Head of caudate nucleus (tissue), 42 donors: ENCODE measurements at places on chromosomes 13 and 19.
A peak's percentile ranks its signal among the peaks of the same experiment; 100 is the strongest.

GRCh38 chr13:31175847-31176532, 14.3 kb upstream of the HSPH1 start:
- no peak for DNase-seq

DNA sequence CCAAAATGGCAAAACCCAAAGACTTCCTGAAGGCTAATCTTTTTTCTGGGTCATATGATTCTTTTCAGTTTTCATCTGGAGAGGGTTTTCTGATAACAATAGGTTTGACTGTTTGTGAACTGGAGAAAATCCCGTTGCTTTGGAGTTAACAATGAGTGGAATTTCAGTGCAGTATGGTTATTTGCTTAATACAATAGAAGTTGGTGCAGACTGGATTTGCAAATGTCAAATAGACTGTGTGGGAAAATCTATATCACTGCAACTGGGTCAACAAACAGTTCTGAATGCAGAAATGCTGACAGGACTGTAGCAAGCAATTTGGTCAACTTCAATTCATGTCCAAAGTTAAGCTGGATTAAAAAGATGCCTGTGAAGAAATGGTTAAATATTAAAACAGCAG, 267.5 kb upstream of the ARGLU1 start:
- no peak for DNase-seq

- DNase-seq: no peak
These were observed 16.2 kb downstream of the CERS1 start for GRCh38 chr19:18879579-18880373.

GRCh38 chr13:31046711-31047279, 114.3 kb downstream of the TEX26 start:
- peak; percentile 33 for DNase-seq

- DNase-seq: no peak
These were observed 6.3 kb downstream of the PLEKHF1 start for GRCh38 chr19:29671393-29672160.

GRCh38 chr19:49142866-49143335, 12.3 kb downstream of the HRC start:
- peak; percentile 91 for DNase-seq

DNA sequence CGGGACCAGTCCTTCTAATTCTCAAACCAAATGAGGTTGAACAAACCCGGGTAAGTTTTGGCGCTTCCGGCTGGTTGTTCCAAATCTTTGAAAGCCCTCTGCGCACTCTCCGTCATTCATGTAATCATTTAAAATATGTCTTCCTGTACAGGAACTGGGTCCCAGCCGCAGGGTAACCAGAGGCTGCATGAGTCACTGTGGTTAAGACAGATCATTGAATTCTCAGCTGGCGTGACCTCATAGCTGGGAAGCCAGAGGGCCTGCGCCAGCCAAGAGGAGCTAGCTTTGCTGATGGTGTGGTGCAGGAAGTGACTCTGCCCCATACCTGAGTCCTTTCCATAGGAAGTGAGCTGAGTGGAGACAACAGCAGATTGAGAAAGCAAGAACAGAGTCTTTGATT, 135.2 kb downstream of the TSHZ3 start:
- no peak for DNase-seq

- peak; percentile 43 for DNase-seq
These were observed 54.4 kb upstream of the ZNF835 start for GRCh38 chr19:56725829-56726424.

- DNase-seq: no peak
These were observed 24.4 kb downstream of the MYO1F start for GRCh38 chr19:8552810-8553209.

DNA sequence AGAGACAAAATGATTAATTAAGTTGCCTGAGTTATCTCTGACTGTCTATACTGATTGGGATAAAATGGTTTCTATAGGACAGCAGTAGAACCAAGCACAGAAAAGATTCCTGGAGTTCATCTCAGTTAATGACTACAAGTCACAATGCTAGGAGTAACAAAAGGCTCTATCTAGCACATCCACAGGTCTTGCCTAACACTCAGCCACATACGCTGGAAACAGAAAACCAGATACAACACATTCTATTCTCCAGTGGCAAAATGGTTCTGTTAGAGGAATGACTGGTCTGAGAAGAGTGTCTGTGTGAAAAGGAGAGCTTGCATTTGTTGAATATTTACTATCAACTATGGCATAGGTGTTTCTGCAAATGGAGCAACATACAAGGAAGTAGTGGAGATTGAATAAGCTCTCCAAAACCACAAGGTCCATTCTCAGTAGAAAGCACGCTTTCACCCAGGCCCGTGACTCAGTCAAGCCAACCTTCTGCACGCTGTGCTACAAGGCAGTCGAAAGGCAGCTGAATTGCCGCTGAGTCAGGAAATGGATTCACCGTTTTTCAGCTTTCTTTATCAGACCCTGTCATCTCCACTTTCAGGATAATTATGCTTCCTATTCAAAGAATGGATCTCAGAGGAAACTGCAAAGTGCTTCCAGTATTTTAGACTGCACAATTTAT, 761.5 kb downstream of the EFNB2 start:
- DNase-seq: no peak

DNA sequence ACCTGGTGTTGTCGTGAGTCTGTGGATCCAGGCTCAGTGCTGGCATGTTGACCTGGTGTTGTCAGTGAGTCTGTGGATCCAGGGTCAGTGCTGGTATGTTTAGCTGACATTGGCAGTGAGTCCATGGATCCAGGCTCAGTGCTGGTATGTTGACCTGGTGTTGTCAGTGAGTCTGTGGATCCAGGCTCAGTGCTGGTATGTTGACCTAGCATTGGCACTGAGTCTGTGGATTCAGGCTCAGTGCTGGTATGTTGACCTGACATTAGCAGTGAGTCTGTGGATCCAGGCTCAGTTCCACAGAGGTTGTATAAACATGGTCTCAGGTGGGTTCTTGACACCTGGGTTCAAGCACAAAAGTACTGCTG, 16.8 kb upstream of the PDCD2L start:
- no peak for DNase-seq

- DNase-seq: no peak
These were observed 68.6 kb downstream of the UFM1 start for GRCh38 chr13:38418286-38418685.

DNA sequence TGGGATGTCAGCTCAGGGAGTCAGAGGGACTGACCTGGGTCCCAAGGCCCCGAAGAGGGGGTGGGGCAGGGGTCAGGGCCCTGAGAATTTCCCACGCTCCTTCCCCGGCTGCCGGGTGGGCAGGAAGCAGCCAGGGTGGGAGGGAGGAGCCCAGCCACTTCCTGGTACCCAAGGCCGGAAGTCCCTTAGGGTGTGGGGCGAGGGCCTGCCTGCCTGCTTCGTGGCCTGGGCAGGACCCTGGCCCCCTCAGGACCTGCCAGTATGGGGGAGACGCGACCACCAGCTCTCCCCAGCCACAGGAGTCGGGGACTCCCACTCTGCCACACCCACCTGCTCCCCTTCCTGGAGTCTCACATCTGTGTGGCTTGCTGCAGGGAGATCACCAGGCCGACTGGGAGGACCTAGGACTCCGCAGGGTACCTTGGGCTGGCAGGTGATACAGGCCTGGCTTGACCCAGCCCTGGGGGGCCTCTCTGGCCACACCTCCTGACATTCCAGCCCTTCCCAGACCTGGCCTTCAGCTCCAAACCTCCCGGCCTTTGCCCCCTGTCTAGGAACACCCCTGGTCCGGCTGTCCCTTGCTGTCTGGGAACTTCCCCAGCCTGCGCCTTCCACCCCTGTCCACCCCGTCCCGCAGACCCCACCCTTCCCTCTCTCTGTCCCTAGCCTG, 9.8 kb upstream of the CIRBP start:
- DNase-seq: peak; percentile 50

DNA sequence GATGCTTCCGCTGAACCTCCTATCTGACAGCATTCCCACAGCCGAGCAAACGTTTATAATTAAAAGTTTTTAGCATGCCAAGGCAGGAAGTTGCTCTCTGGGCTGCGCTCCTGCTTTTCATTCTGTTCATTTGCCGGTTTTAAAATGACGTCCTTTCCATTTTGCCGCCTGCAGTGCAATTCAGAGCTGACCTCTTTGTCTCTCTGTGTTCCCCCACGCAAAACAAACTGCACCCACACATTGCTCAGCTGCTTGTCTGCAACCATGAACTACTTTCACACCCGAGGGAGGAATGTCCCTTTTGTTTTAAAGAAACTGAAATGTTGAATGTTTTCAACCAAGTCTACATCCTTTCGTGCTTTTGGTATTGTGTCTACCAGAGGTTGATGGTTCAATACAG, 416.5 kb downstream of the EFNB2 start:
- no peak for DNase-seq

GRCh38 chr19:2270157-2270422, 11.9 kb downstream of the PEAK3 start:
- DNase-seq: no peak

DNA sequence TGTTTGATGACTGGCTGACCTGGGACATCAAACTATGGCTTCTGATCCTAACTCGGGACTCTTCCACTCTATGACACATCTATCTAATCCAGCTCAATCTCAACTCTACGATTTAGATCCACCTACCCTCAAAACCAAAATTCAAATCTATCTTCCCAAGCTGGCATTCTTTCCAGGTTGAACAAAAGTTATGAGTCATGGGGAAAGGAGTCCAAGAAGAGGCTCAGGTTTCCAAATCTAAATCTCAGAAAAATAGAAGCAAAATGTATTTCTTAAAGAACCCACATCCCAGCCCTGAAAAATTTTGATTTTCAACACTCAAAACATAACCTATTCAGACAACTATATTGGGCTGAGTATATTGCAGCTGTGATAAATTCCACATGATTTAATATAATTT, 143.9 kb upstream of the IPO5 start:
- no peak for DNase-seq

GRCh38 chr19:57935731-57936130, 529 bp upstream of the ZNF418 start:
- DNase-seq: peak; percentile 14

DNA sequence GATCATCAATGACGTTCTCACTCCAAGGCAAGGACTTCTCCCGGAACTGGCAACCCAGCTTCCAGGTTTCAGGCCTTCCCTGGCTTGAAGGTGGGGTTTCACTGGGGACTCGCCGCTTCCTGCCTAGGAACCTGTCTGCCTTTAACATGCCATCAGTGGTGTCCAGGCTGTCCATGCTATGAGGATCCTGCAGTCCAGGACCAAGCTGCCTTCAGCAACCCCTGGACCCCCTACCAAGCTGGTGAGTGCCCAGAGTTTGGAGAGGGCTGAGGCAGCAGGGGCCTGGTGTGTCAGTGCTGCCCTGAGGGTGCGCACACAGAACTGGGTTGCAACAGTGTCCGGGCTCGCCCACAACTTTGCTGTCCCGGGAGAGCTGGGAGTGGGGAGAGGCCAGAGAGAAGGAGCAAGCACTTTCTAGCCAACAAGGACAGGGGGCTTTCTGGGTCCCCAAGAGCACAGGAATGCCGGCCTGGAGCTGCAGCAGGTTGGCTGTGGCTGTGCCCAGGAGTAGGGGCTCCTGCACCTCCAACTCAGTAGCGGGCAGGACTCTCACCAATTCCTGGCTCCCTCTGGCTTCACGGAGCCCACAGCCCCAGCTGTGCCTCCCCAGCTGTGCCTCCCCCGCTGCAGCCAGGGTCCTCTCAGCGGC, 1563.2 kb upstream of the MIR17HG start:
- DNase-seq: no peak

- DNase-seq: no peak
These were observed 64.5 kb upstream of the SLC10A2 start for GRCh38 chr13:103130681-103131210.

GRCh38 chr13:88153353-88153752, 482.2 kb downstream of the SLITRK5 start:
- no peak for DNase-seq

GRCh38 chr13:81171065-81171647, 830.2 kb upstream of the SPRY2 start:
- DNase-seq: no peak

DNA sequence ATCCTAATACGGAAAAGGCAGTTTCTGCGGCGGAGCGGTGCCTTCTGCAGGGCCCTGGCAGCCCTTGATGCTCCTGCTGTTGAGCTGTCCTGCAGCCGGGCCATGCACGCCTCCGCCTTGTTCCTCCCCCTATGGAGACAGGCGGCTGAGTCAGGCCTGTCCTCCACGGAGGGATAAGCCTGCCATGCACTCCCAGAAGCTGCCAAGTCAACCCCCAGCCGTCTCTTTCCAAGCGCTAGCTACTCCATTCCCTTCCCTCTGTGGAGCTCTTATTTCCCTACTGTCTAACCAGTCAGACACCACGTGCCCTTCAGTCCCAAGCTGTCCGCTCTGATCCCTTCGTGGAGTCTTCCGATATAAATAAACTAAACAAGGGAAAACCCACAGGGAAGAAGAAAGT, 197.0 kb downstream of the COL4A1 start:
- DNase-seq: no peak

DNA sequence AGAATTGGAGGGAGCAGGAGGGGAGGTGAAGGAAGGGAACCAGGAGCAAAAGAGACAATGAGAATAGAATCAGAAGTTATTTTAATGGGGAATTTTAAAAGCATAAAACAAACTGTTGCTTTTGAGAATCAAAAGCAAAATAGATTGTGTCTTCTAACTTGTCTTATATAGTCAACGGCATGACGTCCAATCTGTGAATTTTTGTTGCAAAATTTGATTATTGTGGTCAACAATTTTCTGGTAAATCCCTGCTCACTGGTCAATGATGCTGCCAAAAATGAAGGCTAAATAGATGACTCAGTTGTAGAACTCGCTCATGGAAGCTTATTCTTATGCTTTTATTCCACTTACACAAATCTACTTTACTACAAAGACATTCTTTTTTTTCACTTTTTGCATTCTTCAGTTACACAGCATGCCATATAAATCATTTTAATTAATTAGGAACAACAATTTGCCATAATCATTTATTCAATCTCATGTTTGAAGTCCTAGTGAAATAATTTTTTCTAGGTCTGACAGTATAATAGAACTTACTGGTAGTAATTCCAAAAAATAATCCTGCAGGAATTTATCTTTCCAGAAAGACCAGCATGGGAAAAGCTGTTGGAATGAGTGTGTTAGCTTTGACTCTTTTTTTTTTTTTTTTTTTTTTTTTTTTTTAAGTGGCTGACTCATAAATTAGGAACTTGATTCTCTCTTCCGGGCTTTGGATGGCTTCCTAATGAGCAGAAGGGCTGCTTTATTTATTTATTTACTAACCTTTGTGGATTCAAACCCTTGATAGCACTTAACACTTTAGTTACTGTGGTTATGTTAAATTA, 256.9 kb downstream of the SPRY2 start:
- no peak for DNase-seq

GRCh38 chr13:106755542-106755941, 187.6 kb upstream of the ARGLU1 start:
- no peak for DNase-seq
